SIG-M5 (cell line): ENCODE measurements at places on chromosomes 2 and 18.

GRCh38 chr18:55405893-55406406 is 182.0 kb downstream of the TCF4 start:
- no peak for DNase-seq

- DNase-seq, result no peak
Measured at GRCh38 chr2:151337643-151338042, 19.7 kb upstream of the TNFAIP6 start.

- no peak for DNase-seq
Measured at GRCh38 chr2:96876269-96877041, 6.6 kb upstream of the SEMA4C start.

DNA sequence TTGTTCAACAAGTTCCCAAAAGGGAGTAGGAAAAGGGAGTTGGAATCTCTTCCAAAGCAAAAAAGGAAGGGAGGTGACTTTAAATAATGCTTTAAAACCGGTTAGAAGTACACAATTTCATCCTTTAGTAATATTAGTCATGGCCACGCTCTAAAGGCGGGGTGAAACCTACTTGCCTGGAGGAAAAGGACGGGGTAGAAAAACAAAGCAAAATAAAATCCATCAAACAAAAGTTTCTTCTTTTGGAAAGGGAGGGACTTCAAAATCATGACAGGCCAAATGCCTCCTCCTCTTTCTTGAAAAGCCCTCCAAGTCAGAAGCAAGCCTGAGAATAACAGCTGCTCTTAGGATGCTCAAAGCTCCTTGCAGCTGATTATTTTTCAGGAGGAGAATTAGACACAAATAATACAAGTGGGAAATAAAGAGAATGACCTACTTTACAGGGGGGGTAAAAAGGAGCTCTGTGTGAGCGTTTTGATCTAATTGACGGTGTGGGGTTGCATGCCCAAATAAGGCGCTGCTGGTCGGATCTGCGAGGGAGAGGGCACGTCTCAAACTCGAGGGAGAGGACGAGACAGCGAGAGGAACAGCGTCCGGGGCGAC is 1.8 kb upstream of the NPAS2 start:
- no peak for DNase-seq

- no peak for DNase-seq
Measured at GRCh38 chr2:163717993-163718680, 17.7 kb downstream of the FIGN start.

GRCh38 chr2:117232305-117232704 is 582.2 kb upstream of the DDX18 start:
- no peak for DNase-seq

GRCh38 chr2:196245378-196246140 is 74.2 kb upstream of the STK17B start:
- no peak for DNase-seq

DNA sequence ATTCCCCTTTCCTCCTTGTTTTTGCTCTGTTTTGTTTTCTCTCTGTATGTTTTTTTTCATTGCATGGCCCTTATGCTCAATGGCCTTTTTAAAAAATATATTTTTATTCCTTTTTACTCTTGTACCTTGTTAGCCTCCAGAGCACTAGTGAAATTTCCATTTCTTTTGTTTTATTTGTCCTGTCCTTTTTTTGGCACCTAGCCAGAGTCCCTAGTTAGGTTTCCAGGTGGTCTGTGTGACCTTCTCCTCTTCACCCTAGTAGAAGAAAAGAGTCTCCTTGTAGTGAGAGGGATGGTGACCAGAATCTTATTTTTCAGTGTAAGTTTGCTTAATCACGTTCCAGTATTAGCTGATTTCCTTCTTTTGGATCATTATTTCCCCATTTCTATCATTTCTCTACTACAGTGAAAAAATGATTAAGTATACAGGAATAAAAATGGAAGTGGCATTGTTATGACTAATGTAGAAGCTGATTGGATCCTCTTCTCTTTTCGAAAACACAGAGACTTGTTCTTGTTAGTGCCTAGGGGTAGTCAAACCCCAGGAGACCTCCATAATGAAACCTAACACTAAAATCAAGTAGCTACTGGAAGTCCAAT is 65.9 kb downstream of the NBEAL1 start:
- DNase-seq, result no peak

DNA sequence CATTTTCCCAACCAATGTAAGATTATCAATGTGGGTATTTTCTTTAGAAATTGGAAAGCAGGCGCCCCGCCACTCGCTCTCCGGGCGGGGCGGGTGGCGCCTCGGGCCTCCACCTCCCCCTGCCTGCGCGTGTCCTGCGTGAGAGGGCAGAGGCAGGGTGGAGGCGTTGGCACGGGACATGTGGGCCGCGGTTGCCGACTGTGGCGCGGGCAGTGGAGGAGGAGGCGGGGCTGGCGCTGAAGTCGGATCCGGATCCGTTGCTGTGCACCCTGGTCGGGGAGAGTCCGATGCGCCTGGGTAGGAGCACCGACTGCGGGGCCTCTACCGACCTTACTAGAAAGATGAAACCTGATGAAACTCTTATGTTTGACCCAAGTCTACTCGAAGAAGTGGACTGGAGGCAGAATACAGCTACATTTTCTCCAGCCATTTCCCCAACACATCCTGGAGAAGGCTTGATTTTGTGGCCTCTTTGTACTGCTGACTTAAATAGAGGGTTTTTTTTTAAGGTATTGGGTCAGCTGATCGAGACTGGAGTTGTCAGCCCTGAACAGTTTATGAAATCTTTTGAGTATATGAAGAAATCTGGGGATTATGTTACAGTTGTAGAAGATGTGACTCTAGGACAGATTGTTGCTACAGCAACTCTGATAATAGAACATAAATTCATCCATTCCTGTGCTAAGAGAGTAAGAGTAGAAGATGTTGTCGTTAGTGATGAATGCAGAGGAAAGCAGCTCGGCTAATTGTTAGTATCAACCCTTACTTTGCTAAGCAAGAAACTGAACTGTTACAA is 37.9 kb downstream of the PMS1 start:
- DNase-seq, result no peak

DNA sequence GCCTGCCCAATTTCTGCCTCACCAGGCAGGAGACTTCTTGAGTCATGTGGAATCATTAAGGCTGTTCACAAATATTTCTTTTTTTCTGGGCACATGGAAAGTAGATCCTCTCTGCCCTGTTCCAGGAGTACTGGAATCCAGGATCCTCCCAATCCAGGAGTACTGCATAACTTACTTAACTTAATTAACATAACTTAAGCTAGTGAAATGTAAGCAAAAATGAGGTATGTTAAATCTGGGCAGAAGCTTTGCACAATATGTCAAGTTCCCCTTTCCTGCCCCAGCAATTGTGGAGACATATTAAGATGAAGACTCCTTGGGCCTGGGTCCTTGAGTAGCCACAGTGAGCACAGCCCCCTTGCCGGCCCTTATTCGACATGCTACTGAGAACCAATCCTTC is 3.2 kb downstream of the CD207 start:
- no peak for DNase-seq

GRCh38 chr2:12928197-12928774 is 211.6 kb downstream of the TRIB2 start:
- DNase-seq, result no peak

- DNase-seq, result peak; percentile 34
Measured at GRCh38 chr18:23131693-23132319, 3.5 kb upstream of the CABLES1 start.

DNA sequence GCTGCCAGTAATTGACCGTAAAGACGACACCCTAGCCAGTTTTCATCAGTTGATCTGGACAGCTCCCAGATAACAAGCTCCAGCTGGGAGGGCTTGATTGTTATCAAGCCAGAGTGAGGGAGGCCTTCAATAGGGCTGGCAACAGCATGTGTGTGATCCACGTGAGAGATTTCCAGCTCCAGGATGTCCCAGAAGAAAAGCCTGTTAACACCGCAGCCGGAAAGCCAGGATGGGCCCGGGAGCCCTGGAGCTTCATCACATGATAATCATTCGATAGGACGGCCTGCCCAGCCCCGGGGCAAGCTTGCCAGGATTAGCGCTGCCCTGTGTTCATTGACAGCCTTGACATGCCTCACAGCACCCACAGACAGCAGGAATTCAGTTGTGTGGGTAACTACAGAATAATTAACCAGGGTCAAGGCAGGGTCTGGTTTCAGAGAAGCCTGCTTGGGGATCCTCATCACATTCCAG is 182.5 kb downstream of the C1D start:
- DNase-seq, result no peak

DNA sequence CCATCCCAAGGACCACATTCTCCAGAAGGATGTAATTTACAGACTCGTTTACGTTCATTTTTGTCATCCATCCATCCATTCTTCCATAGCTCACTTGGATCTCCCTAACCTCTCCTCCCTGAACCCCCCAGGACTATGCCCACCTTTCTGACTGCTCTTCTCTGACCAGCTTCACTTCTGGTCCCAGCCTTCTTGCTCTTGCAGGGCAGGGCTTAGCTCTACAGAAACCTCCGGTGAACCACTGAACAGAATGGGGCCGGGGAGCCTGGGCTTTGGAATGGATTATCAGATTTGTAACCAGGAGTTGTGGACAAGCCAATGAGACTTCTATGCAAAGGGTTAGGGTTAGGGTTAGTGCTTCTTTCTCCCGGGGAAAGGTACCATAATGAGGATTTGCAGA is 95.0 kb downstream of the TGFA start:
- DNase-seq, result no peak

GRCh38 chr2:26008851-26009566 is 24.9 kb upstream of the RAB10 start:
- DNase-seq, result peak; percentile 99

- no peak for DNase-seq
Measured at GRCh38 chr2:158691619-158692018, 103.5 kb upstream of the DAPL1 start.

- no peak for DNase-seq
Measured at GRCh38 chr2:64613276-64613675, 40.4 kb downstream of the SERTAD2 start.

GRCh38 chr2:143264851-143265250 is 135.6 kb downstream of the ARHGAP15 start:
- DNase-seq, result no peak

- DNase-seq, result no peak
Measured at GRCh38 chr2:173037245-173038120, 38.2 kb upstream of the MAP3K20 start.

DNA sequence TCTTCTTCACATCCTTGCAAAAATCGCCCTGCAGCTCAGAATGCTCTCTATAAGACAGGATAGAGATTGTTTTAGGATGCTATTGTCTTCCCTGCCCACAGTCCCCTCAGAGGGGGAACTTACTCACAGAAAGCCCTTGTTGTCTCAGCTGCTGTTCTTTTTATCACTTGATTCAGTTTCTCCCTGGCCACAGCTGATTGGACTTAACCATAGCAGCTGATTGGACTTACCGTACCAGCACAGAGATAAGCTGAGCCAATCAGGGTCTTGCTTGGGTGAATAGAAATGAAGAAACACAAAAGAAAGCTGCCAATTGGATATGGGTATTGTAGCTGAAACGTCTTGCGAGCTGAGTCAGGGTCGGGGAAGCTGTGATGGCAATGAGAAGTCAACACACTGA is 194.2 kb upstream of the MEX3C start:
- DNase-seq, result no peak

GRCh38 chr2:31136732-31137131 is 1.5 kb downstream of the GALNT14 start:
- no peak for DNase-seq

GRCh38 chr2:183093857-183094657 is 15.5 kb downstream of the DUSP19 start:
- DNase-seq, result no peak

DNA sequence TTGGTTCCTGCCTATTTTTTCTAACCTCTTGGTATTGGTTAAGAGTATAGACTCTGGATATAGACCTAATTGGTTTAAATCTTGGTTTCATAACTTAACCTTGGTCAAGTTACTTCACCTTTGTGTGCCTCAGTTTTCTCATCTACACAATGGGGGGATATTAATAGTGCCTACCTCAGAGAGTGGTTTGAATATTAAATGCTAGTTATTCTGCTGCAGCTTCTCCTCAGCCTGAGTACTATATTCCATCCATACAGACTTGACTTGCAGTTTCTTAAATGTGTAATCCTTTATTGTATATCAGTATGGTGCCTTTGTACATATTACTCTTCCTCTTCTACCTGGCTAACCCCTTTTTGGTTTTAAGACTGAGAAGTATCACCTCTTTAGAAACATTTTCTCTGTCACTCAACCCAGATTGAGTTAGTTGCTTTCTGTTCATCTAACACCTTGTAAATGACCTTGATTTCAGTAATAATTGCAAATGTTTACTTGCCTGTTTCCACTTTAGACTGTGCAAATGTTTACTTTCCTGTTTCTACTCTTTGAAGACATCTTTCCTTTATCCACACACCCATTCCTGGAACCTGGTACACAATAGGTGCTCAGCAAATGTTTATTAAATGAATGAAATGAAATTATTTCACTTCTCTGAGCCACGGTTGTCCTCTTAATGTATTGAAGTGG is 6.6 kb downstream of the ACVR2A start:
- no peak for DNase-seq

GRCh38 chr2:120867290-120868241 is 131.9 kb downstream of the GLI2 start:
- DNase-seq, result no peak

DNA sequence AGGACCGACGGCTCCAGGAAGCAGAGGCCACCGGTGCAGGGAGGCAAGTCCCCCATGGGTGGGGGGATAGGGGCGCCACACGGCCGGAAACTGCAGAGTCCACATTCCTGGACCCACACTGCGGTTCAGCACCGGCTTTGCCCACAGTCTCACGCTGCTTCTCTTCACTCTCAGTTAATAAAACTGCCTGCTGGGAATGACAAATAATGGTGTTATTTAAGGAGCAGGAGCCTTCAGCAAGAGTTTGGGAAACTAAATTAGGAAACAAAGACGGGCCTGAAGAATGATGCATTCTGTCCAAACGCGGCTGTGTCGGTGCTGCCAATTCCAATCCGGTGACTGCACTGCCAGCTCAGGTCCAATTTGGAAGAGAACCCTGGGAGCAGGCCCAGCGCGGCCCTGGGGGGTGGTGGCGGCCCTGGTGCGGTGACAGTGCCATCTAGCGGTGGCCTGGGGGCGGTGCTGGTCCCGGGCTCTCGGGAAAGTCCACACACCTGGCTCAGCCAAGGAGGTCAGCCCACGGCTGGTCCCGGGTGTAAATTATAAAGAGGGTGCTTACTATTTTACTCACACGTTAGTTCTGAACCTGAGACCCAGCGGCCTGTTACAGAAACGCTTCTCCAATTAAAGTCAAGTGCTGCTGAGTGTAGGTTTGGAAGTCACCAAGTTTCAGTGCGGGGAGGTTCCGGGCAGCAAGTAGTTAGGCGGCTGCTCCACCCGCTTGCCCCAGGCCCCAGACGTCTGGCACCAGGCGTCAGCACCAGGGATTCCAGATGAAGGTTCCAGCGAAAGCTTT is 73.1 kb upstream of the PXDN start:
- DNase-seq, result no peak

DNA sequence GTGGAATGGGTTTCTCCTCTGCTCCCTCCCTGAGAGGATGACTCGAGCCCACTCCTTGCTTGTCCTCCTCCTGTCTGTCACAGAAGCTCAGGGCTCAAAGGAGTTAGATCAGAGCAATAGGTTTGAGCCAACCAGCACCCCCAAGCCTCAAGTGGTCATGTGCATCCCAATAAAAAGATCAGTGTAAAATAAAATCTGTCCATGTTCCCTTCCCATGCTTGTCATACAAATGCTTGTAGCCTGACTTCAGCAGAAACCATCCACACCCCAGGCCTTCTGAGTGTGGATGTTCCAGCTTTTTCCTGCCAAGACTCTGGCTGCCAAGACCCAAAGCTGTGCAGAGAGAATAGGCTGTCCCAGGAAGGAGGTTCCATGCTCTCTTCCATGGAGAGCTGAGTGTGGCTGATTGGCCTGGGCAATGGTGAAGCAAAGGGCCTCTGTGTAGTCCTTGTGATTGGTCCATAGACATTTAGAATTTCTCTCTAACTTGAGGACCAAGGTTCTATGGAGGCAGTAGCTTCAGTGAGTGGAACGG is 67.4 kb downstream of the GYPC start:
- no peak for DNase-seq

- no peak for DNase-seq
Measured at GRCh38 chr2:188850786-188851185, 123.4 kb upstream of the COL3A1 start.
